Spinal cord (tissue), 10 donors: ENCODE measurements at places on chromosomes 16 and 17.
A peak's percentile ranks its signal among the peaks of the same experiment; 100 is the strongest.

DNA sequence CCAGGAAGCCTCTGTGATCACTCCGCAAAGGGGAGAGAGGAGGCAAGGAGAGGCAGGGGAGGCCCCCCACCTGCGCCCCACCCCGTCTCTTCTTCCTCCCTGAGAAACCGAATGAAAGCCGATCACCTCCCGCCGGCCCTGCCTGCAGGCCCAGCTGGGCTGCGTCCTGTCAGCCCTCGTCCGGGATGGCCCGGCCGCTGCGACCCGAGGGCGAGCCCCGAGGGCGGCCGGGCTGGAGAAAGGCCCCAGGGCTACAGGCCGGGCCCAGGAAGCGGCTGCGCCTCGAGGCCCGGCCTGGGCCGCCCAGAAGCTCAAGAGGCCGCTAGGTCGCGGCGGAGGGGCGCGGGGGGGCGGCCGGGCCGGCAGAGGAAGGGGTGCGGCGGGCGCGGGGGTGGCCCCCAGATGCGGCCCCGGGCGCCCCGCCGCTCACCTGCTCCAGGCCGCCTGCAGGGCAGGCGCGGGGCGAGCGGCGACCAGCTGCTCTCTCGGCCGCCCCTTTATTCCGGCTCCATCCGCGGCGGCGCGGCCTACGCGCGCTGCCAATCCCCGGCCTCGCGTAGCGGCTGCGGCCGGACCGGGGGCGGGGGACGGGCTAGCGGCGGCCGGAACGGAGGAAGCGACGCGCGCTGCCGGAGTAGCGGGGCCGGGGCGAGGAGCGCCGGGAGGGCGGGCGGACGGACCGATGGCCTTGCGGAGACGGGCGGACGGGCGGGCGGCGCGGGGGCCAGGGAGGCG, at the start of gene ZNF319:
TSS of gene ZNF319 (minus strand) at position 702 of the 735 bp plus-strand sequence. CDS start 2,407 bp downstream, outside the sequence.
- DNase-seq: no peak

DNA sequence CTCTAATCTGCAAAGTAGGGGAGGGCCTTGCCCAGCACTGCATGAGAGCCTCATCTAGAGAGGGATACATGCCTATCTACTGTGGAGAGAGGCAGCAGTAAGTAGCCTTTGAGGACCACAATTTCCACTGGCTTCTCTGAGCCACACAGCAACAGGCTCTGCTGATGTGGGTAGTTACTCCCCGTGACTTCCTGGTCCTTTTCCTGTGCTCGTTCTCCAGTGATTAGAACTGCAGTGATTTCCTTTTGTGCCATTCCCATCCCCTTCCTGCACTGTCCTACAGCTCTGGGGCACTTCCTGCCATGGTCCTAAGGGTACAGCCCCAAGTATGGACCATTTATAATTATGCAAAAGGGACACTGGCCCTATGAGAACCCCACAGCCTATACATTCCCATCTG, 3.0 kb downstream of the PLSCR3 start:
- no peak for DNase-seq

- no peak for DNase-seq
These were observed 65.9 kb upstream of the TNRC6C start for GRCh38 chr17:77892469-77893143.

DNA sequence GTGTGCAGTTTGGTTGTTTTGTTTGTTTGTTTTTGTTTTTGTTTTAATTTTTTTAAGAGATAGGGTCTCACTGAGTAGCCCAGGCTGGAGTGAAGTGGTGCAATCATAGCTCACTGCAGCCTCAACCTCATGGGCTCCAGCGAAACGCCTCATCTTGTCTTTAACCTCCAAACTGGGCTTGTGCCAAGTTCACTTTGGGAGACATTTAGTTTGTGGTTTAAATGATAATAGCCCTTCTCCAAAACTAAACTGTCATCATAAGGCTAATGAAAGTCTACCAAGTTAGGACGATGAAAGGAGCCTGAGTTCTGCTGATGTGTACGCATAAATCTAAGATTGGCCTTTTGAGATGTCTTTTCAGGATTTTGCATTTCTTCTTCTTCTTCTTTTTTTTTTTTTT, 6.5 kb upstream of the CARD14 start:
- no peak for DNase-seq

DNA sequence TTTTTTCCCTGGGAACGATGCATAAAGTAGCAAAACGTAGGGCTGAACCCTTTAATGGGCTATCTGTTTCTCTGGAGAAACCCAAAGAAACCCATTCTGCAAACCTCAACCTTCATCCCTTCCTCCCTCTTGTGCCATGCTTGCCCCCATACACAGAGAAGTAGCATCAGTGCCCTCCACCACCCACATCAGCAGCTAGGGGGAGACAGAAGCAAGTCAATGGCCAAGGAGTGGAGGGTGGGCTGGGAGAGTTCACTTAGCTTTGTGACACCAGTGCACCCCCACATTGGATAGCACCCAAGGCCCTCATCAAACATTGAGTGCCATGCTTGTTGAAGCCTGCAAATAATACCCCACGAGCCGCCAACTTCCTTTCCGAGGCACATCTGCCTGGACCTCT, 282.4 kb downstream of the ABCC12 start:
- DNase-seq: no peak

DNA sequence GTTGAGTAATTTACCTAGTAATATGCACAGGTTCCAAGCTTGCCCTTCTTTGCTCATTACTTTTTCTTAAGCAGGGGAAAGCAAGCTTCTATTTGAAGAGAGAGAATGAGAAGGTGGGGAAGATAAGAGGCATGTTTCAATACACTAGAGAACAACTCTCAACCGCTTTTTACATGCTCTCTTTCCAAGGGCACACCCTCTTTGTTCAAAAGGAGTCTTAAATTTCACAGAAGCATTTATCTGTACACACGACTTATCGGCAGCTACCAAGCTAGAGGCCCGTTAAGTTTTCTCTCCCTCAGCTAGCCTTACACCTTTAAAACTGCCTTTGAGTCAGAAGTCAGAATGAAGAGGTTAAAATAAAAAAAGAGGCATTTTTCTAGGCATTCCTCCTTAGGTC, 79.6 kb downstream of the STH start:
- DNase-seq: no peak

GRCh38 chr16:27495191-27495590, 54.5 kb downstream of the GTF3C1 start:
- DNase-seq: no peak

- DNase-seq: no peak
These were observed 38.3 kb upstream of the TEKT3 start for GRCh38 chr17:15379659-15380058.

DNA sequence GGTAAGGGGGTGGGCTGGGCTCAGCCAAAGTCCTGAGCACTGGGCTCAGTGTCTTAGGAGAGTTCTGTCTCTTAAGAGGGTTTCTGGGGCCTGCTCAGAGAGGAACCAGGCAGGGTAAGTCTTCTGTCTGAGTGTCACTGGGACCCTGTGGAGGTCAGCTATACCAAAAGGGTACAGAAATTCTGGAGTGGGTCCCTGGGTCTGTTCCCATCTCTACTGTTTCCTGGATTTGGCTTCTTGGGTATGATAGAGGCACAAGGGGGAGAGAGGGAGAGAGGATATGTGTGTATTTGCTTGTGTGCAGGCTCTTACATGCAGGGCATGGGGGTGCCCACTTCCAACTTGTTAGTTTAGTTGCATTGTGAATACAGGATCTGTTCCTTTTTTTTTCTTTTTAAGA, 1.6 kb downstream of the E2F4 start:
- DNase-seq: no peak

DNA sequence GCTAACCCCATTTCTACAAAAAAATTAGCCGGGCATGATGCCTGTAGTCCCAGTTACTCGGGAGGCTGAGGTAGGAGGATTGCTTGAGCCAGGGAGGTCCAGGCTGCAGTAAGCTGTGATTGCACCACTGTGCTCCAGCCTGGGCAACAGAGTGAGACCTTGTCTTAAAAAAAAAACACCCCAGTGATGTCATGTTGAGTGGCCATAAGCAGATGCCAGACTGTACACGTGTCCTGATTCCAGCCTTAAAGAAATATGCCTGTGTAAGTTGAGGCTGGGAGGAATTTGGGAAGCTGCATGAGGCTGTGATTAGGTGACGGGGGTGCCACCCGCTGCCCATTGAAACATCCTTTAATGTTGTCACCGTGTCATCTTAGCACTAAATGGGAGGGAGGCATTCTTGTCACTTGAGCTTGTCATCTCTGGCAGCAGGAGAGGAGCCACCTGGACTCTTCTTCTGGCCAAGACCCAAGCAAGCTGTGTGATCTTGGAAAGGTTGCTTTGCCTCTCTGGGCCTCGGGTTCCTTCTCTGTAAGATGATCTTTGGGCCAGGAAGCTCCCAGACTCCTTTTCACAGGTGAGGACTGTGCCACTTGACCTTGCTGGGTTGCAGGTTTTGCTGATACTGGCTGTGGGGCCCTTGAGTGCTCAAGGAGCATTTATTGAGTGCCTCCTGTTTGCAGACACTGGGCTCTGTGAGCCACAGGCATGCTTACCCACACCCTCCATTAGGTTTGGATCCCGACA, 98.3 kb upstream of the CIBAR2 start:
- no peak for DNase-seq

DNA sequence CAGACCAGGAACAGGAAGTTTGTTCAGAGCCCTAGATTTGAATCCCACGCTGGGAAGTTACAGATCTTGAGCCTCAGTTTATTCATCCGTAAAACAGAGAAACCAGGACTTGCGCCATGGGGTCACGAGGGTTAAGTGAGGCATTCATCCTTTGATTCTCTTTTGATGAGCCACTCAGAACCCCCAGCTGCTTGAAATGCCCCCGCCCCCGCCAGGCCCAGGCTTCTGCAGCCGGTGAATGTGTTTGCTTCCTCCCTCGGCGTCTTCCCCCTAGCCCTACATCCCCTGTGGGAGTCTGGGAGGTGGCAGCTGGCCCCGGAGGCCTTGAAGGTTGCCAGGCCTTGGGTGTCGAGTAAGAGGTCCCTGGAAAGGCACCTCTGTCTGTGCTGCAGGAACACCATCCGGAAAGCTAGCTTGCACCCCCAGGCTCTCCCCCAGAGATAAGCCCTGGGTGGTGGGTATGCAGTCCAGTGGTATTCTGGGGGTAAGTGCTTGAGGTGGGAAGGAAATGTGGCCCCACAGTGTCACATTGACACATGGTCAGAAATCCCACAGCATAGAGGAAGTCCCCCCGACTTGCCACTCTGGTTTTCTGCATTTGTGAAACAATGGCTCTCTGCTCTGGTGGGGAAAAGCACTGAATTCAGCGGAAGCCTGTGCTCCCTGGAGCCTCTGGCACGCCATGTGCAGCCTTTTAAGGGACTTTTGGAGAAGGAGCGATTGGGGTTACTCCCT, 14.9 kb downstream of the IRF8 start:
- DNase-seq: no peak

GRCh38 chr17:7312432-7313087, 2.6 kb downstream of the GPS2 start:
- DNase-seq: no peak

DNA sequence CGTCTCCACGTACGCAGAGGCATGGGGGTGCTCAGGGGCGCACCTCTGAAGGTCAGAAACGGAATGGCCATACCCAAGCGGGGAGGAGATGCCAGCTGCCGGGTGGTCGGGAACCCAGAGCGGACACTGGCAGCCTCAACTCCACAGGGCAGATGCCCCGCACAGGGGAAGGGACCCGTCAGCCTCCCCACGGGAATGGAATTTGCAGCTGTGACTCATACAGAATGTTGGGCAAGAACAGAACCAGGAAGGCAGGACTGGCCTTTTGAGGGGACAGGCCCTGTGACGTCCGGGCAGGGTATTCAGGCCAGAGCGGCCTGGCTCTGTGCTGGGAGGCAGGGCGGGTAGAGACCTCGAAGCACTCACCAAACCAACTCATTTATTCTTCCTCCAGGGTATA, 7.5 kb downstream of the TK1 start:
- no peak for DNase-seq

DNA sequence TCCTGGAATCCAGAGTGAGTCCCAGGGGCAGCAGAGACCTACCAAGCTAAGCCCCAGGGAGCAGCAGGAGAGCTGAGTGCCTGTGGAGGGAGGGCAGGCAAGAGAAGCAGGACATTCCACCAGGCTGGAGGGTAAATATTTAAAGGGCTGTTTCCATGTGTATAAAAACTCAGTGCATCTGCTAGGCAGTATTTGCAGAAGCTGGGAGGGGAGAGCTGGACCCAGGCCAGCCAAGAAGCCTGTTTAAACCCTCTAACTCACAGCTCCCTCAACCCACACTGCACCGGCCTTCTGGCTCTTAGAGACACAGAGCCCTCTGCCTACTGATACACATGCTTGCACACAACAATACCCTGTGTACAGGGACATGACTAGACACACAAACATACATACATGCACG, 22.5 kb upstream of the TMEM132E start:
- DNase-seq: no peak

DNA sequence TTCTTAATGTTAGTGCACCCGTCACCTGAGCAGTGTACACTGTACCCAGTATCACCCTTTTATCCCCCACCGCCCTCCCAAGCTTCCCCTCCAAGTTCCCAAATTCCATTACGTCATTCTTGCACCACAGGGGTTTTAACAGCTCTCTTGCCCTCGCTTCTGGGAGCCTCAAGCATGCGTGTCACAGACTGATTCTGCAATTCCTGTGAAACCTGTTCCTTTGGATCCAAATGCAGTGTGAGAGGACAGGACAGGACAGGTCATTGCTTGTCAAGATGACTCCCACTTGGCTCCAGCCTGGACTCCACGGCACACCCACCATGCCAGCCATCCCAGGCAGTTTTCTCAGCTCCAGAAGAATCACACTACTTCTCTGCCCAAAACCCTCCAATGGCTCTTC, 44.1 kb downstream of the CYB5D2 start:
- DNase-seq: no peak

DNA sequence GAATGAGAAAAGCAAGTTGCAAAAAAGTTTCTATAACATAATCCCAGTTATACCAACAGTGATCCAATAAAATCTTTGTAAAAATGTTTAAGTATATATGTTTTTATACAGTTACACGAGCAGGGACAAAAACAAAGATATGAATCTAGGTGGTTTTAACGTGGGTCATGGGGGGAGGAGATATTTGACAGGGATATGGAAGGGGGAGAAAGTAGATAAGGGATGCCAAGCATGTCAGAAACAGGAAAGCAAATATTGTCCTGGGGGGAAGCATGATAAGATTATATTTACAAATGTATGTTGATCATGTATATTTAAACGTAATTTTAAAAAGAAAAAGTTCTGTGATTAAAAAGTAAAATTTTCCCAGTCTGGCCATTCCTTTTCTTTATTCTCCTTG, 43.1 kb downstream of the TNRC6C start:
- DNase-seq: no peak

DNA sequence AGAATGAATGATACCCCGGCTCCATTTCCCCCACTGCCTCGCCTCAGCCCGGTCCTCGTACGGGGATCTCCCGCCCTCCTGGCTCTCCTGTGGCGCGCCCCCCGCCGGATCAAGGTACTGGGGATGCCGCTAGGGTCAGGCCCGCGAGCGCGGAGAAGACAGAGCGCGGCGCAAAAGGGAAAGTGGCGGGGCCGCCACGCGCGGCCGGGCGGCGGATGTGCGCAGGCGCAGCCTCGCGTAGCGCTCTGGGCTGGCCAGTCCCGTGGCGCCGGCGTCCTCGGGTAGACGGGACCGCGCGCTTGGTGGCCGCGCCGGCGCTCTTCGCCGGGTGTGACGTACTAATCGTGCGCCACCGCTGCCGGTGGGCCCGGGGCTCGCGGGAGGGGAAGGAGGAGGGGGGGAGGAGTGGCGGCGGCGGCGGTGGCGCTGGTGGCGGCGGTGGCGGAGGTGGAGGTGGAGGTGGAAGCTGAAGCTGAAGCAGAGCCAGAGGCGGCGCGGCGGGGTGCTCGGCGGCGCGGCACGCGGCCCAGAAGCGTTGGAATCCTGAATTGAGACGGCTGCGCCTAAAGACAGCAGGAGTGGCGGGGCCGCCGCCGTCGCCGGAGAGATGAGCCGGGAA, at the start of gene SENP3:
TSS of gene SENP3 (plus strand) at position 331 of the 619 bp plus-strand sequence. CDS start 1,158 bp downstream, outside the sequence.
- DNase-seq: peak; percentile 85
